ENCODE measurements at places on chromosomes 16 and 17.

GRCh38 chr16:68445458-68445857, 2.9 kb downstream of the SMPD3 start:
- DNase-seq = no peak

GRCh38 chr17:80832266-80832676, 159.4 kb upstream of the CHMP6 start:
- no peak for DNase-seq

GRCh38 chr17:12983991-12984884, 33.6 kb downstream of the ELAC2 start:
- DNase-seq = peak; percentile 92

- DNase-seq = no peak
Observed at GRCh38 chr17:7223375-7223774, 3.6 kb downstream of the ACADVL start.

GRCh38 chr16:60905811-60906210, 1130.4 kb downstream of the CDH8 start:
- no peak for DNase-seq

DNA sequence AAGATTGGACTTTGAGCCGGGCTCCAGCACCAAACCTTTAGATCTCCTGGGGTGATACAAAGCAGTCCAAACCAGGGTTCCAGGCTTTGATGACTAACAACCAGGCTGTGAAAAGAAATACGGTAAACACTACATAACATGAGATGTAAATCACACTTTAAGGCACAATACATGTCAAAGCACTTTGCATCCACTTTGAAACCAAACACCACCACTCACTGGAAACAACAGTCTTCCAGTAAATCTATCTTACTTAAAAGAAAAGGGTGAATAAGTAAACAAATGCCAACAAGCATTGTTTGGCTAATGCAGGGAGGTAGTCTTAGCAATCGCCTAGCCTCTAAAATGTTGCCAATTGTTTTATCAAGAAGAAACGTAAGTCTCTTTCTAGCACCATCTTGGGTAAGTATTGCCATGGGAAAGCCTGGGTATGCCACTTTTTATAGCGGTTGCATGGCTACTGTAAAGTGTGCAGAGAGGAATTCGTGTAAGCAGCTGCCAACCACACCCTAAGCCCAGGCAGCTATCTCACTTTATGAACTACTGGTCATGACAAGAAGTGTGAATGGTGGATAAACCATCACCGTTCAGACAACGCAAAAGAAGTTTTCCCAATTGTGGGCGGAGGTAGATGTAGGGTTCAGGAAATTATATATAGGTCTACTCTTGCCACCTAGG, 267.4 kb upstream of the PSMD7 start:
- DNase-seq = no peak

DNA sequence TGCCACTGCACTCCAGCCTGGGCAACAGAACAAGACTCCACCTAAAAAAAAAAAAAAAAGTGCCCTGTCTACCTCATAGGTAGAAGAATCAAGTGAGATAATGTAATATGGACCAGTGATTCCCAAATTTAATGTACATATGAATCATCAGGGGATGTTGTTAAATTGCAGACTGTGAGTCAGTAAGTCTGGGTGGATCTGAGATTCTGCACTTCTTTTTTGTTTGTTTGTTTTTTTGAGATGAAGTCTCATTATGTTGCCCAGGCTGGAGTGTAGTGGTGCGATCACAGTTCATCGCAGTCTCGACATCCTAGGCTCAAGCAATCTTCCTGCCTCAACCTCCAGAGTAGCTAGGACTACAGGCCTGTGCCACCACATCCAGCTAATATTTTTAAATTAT, 31.6 kb downstream of the HOXB1 start:
- no peak for DNase-seq

DNA sequence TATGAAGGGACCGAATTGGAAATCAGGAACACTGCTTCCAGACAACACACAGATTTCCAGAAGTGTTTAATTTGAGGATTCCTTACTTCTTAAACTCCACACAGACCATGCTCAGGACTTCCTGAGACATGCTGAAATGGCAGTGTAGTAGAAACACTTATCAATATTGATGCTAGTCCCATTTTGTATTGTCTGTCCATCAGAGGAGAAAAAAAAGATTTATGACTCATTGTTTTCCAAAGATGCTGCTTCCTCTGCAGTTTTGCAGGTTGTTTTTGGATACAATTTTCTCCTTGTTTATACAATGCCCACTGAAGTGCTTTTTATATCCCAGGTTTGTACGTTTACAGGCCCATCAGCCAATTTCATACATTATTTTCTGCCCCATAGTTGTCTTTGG, 68.3 kb upstream of the TANC2 start:
- DNase-seq = no peak

- DNase-seq = no peak
Observed at GRCh38 chr17:76469076-76469990, 1.9 kb downstream of the AANAT start.

DNA sequence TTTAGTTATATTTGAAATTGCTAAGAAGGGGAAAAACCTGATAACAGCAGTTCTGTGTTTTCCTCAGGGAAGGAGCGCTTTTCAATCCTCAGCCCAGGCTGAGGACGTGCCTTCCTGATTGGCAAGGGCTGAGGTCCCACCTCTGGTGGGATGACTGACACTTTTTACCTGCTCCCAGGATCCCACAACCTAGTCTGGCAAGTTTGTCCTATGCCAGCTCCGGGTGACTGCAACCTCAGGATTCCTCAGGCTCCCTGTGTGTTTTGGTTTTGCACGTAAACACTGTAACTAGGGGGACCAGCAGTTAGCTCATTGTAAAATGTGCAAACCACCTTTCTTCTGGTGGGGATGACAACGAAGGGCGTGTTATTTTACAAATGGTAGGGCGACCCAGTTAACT, 7.5 kb downstream of the MARCHF10 start:
- DNase-seq = no peak
